Hepatic stellate cell (primary cell): ENCODE measurements at places on chromosomes 1 and 21.

GRCh38 chr1:147497826-147498225, 43.5 kb upstream of the BCL9 start:
- no peak for DNase-seq

DNA sequence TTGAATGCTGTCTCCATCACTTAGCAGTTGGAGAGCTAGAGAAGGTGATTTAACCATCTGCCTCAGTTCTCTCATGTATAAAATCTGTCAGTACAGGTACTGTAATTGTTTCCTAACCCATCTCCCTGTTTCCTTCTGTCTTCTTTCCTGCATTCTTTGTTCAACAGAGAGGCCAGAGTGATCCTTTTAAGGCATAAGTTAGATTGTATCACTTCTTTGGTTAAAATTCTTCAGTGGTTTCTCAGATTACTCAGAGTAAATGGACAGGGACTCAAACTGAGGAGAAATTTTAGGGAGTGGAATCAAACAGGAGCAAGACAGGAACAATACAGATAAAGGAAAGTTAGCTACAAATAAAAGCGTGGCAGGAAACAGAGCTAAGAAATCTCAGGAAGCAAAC, 45.2 kb upstream of the SSX2IP start:
- no peak for DNase-seq

GRCh38 chr1:239570878-239571277, 184.5 kb downstream of the CHRM3 start:
- DNase-seq: no peak

GRCh38 chr1:27005648-27006496, 6.8 kb downstream of the TENT5B start:
- no peak for DNase-seq

DNA sequence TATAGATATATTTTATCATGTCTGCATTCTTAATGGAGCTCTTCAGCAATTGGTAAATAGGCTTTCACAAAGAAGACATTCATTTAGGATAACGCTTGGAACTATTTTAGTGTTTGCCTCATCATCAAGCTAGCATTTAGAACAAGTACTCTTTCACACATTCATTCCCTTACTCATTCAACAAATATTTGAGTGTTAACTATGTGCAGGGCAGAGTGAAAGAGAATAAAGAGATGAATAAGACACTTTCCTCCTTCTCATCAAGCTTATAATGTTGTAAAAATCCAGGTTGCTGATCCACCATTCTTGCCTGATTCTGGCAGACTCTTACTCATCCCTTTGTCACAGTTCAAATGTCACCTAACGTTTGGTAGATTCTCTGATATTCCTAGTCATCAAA, 386.3 kb upstream of the BEND5 start:
- no peak for DNase-seq

DNA sequence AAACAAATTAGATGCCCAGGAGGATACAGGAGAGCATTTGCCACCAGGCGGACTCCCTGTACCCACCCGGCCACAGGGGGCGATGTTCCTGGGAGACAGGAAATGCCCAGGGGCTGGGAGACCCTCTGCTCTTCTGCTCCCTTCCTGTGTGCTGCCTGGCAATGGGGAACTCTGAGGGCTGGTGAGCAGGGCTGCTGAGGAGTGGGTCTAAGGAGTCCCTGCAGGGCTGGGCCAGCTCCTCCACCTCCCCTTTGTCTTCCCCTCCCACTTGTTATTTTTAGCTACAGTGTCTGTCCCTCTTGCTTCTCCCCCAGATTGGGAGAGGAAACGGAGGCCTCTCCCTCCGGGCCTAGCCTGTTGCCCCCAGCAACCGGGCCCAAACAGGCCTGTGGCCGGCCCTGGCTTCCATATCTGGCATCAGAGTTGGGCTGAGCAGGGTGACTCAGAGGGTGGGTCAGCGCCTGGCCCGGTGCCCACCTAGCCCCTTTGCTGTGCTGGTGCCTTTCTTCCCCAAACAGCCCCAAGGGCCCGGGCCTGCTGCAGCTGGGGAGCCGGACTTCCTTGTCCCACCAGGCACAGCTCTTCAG, 11.6 kb downstream of the LMNA start:
- peak; percentile 84 for DNase-seq

DNA sequence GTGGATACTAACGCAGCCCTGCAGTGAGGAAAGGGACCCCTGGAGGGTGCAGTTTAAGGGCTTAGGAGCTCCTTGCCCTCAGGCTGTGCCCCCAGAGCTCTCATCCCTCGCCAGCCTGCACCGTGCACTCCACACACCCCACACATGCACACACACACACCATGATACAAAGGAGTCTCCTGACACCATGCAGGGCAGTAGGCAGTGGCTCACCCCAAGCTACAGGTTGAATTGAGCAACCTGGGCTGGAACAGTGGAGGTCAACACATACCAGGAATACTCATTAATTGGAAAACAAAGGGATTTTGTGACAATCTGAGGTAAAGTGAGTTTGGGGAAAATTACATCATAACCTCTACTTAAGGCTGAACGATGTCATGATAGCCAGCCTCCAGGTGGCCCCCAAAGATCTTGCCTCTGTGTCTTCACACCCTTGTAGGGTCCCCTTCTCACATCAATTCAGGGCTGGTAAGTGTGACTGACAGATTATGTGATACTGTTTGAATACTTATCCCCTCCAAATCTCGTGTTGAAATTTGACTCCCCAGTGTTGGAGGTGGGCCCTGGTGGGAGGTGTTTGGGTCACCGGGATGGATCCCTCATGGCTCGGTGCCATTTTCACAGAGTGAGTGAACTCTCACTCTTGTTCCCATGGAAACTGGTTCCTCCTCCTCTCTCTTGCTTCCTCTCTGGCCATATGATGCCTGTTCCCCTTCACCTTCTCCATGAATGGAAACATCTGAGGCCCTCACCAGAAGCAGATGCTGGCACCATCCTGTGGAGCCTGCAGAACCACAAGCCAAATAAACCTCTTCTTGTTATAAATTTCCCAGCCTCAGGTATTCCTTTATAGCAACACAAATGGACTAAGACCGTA, 111.0 kb upstream of the RAB4A start:
- no peak for DNase-seq

GRCh38 chr1:229952670-229953520, 114.1 kb upstream of the GALNT2 start:
- DNase-seq: no peak

DNA sequence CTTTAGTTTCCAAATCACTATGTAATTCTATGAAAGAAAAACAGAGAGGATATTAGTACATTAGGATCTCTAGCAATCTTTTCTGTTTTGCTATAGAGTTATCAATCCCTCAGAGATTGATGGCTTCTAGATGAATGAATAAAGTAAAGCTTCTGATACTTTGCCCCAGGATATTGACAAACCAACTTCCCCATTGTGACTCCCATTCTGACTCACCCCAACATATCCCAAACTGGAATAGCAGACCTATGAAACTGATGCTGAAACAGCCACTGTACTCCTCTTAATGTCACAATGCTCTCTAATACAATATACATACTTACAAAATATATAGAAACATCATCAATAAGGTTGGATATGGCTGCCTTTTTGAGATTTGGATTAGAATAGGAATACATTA, 442.1 kb upstream of the NR5A2 start:
- DNase-seq: no peak

DNA sequence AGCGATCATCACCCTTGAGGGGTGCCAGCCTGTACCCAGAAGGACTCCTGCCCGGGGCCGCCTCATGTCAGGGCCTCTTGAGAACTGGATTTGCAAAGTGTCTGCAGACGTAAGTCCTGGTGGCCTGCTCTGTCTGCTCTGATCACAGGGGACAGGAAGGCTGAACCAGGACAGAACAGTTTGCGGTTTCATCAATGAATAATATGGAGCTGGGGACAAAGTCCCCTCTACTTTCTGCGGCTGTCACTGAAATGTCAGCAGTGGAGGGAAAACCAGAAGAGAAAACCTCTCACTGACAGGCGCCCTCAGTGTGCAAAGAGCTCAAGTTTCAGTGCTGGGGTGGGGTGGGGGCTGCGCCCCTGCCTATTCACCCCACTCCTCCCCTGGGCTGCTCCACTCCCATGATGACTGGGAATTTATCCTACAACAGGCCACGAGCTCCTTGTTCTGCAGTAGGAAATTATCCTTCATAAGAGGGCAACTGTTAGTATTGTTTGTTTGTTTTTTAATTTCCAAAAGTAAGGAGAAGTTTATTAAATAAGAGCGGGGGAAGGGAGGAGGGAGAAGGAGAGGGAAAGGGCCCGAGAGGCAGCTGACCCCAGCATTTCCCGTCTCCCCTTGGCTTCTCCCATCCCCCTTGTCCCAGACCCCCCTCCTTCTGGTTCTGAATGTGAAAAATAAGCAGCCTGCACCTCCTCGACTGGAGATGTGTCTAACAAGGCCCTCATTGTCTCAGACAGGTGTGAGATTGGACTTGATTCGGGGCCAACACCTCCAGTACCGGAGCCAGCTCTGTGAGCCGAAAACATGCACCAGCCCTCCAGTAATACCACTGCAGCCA, 149.2 kb downstream of the CLIC6 start:
- no peak for DNase-seq

- no peak for DNase-seq
Observed at GRCh38 chr21:33936301-33937038, 20.9 kb upstream of the ATP5PO start.

DNA sequence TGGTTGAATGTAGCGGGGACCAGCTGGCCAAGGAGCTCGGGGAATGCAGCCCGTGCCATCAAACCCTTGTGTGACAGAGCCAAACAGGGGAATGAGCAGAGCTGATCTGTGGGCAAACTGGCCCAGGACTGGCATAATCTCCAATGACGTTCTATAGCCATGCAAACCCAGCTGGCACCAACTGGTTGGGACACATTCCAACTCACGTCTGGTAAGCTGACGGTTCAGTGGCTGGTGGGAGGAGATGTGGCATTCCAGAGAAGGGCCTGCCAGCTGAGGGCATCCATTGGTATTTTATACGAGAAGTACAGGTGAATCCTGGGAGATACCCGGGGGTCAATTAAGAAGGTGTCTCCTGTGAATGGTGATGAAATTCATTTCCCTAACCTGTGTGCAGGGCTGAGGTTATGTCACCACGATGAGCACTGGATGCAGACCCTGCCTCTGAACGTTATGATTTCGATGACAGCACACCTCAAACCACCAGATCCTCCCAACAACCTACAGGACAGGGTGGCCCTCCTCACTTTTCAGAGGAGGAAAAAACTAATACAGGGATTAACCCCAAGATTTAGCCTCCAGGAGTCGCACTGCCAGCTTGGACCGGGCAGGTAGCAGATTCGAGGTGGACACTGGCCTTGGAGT, 39.0 kb upstream of the RUNX3 start:
- no peak for DNase-seq

DNA sequence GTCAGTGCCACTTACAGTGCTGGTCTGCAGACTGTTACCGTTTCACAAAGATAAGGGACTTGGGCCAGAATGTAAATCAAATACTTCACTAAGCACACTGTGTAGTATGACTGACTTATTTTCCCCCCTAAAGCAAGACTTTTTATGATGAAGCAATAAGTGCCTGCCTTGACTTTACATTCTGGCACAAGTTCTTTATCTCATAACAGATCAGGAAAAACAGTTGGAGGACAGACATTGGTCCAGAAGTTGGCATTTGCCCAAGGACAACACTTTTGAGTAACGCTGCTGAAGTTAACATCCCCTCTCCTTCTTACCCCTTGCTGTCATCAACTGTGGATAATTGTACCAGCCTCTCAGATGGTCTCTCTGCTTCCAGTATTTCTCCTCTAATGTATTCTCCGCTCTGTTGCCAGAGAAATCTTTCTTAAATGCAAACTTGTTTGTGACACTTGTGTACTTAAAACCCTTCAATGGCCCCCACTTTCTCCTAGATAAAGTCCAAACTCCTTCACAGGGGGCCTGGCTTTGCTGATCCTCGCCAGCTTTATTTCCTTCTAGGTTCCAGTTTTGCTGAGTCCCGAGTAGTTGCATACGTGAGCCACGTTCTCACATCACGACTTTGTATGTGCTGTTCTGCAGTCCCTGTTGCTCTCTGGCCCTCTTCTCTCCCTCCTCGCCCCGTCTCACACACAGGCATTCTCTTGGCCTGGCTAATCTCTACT, 45.7 kb downstream of the S1PR1 start:
- no peak for DNase-seq

GRCh38 chr1:224684979-224685425, 68.9 kb downstream of the CNIH3 start:
- DNase-seq: no peak

GRCh38 chr1:23325393-23325792, 18.7 kb downstream of the HNRNPR start:
- no peak for DNase-seq
